BJ (cell line): ENCODE measurements at places on chromosomes 7 and 10. TPM values are rescaled to one million over a fixed set of nuclear protein-coding genes. Genes with fewer than 3 reads are reported as not detected.

DNA sequence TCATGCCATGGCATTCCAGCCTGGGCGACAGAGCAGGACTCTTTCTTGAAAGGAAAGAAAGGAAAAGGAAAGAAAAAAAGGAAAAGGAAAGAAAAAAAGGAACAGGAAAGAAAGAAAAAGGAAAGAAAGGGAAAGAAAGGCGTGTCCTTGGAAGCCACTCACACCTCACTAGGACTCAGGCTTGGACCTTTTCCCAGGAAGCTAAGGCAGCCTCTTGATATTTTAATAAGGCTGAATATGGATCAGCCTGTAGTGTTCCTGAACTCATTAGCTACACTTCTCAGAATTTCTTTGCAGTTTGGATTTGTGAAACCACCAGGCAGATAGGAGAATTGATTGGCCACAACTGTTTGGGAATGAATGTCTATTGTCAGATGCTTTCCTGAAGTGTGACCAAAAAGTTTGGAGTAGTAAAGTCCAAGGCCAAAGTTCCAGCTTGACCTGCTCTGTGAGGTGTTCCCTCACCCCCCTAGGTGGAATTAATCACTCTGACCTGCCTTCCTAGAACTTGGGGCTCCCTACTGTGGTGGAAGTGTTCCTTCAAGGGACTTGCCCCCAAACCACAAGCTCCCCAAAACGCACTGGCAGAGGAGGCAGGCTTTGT is 7.1 kb upstream of the MALSU1 start:
- DNase-seq, result no peak

DNA sequence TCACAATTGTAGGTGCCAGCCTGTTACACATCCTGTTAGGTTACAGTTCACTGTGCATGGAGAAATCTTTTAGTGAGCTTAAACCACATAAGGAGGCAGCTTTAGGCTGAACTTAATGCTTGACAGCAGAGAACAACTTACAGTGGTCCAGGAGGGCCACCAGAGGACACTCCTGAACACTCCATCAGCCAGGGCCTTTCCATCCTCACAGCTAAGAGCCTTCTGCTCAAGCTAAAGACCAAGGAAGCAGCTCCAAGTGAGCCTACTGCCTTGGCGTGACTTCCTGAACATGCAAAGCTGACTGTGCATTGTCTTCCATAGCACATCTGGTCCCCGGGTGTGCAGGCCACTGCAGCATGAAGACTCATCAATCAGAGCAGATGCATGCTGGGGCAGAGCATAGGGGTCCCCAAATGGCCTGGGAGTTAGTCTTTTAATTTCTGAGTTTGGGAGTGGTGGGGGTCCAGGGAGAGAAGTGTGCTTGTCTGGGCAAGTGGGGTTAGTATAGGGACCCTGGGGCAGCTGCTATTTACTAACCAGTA is 105.0 kb downstream of the ZNF248 start:
- DNase-seq, result no peak

GRCh38 chr10:86314616-86315548 is 51.7 kb downstream of the GRID1 start:
- no peak for DNase-seq

DNA sequence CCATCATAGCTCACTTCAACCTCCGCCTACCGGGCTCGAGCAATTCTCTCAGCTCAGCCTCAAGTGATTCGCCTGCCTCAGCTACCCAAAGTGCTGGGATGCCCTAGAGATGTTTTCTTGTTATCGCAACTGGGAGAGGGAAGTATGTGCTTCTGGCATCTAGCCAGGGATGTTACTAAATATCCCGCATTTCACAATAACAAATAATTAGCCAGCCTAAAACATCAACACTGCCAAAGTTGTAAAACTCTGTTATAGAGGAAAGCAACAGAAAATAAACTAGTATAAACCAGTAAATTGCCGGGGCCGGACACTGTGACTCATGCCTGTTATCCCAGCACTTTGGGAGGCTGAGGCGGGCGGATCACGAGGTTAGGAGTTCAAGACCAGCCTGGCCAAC is 7.2 kb downstream of the INA start:
- DNase-seq, result peak; percentile 13

GRCh38 chr10:31101123-31101522 is 69.5 kb upstream of the ZNF438 start:
- DNase-seq, result no peak

DNA sequence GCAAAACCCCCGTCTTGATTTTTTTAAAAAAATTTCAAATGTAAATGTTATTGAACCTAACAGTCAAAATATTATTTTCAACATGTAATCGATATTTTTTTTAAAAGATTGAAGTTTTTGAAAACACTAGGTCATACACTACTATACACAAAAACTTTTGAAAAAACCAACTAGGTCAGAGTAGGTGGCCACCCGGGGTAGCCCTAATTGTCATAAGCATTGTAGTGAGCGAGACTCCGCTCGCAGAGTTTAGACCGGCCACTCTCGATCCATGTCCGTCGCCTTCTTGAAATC is 417 bp downstream of the RFC2 start:
- no peak for DNase-seq

DNA sequence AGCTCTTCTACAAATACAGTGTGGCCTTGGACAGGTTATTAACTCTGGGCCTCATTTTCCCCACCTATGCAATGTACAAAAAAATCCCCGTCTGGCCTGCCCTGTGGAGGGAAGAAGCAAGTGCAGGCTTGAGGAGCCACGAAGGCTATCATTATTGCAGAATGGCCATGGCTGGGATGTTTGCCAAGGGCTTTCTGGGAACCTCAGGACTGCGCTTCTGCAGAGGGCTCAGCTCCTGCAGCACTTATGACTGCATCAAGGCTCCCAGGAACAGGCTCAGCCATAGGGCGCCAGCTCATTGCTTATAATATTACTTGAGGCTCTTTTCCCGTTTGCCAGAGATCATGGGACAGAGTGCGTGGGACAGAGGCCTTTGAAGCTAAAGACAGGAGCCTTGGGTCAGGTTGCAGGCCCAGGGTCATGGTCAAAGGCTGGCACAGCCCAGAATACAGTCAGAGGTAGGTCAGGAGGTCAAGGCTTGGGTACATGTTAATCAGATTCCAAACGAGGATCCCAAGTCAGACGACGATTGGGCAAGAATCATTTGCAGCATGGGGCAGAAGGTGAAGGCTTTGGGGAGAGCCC is 20.6 kb upstream of the C10orf105 start:
- DNase-seq, result no peak

DNA sequence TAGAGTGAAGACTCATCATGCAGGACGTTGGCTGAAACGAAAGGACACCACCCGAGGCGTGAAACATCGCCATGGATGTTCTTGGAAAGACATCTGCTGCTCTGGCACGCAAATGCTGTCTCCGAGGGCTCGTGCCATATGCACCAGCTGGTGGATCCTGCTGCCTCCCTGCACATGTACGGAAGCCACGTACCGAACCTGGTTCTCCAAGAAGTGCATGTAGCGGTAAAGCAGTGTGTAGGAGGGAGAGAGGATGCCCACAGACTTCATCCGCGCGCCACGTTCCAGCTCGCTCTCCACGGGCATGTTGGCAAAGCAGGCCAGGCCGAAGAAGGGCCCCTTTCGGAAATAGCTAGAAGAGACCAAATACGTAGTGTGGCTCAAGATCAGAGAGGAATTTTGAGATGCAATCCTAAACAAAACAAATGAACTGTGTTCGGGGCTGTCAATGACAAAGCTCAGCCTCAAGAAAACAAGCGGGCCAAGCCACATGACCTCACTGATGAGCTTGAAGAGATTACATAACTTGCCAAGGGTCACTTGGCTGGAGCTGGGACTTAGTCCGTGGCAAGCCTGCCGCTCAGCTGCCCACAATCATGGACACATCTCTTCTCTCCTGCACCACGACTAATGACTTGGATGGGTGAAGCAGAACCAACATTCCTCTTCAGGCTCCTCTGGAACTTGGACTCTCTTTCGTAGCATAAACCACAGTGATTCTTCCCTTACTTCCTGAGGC is 16.5 kb downstream of the DENND11 start:
- DNase-seq, result no peak

Gene DPP6
- not detected in 2 replicates for polyA plus RNA-seq
